HCT116 (cell line): ENCODE measurements at places on chromosomes 4 and X.

DNA sequence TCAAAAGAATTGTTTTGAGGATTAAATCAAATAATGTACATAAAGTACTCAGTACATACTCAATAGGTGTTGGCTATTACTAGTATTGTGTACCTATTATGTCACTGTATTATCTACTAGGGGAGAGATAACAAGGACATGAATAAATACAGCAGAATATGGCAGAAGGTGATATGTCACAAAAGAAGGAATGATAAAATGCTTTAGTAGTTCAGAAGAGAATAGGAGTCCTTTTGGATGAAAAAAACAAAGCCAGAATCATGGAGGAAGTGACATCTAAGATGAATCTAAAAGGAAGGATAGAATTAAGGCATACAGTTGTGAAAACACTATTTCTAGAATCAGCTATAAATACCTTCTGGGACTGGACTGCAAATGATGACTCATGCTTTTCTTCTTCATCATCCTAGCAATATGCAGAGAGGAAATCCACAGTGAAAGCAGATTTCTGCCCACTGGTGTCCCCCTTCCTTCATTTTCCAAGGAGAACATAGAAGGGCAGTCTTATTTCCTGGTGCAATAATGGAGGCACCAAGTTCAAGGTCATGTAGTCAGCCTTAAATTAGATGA is 98.7 kb downstream of the GLUD2 start:
- DNase-seq, result no peak

DNA sequence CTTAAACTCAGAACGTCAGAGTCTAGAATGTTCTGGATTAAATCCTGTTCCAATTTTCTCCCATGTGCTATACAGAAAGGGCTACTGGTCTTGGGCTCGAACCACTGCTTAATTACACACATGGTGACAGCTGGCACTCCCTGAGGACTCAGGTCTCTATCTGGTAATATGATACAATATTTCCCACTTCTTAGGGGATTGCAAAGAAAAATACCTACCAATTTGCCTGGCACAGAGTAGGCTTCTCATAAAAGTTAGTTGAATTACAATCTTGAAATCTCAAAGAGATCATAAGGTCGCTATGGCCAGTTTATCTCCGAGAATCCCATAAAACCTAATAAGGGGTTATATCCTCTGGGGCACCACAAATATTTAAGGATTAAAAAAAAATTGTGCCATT is 8.6 kb downstream of the GPM6B start:
- DNase-seq, result no peak

DNA sequence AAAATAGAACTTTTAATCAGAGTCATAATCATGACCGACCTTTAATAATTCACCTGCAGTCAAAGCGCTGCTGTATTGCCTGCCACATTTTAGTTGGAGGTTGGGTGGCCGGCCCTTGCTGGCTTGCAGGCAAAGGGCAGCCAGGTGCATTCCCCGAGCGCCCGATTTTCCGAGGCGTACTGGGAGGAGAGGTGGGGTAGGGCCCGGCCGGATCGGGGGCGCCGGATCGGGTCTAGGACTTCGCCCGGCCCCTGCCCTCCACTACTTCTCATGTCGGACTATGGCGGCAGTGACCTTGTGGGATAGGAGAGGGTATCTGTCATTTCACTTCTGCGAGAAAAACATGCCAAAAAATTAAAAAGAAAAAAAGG is 2.5 kb upstream of the RS1 start:
- DNase-seq, result no peak

- no peak for DNase-seq
Measured at GRCh38 chr4:72893354-72894066, 176.0 kb downstream of the COX18 start.

- DNase-seq, result no peak
Measured at GRCh38 chrX:138849521-138849920, 138.0 kb upstream of the FGF13 start.

DNA sequence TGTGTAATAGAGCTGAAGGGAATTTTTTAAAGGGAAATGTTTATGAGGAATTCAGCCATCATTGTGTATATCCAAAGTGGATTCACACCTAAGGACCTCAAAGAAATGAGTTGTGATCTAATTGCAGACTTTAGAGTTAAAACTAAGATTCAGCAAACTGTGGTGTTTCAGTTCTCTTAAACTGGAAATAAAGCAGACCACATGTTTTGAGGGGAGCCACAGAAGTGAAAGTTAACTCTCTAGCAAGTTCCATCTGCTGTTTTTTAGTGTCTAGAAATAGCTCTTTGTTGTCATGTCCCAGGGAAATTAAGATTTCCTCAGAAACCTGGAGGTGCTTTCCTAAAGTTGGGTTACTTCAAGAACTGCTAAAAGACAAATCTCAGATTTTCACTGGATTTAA is 97.3 kb upstream of the DDX3X start:
- no peak for DNase-seq

DNA sequence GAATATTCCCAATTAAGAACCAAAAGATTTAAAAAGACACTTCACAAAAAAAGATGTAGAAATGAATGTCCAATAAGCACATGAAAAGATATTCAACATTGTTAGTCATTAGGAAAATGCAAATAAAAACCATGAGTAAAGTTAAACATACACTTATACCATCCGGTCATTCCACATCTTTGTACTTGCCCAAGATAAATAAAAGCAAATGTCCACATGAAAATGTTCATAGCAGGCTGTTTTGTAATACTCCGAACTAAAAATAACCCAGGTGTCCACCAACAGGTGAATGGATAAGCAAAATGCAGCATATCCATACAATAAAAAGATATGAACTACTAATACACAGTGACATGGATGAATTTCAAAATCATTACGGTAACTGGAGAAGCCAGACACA is 28.6 kb upstream of the ZCCHC4 start:
- no peak for DNase-seq

DNA sequence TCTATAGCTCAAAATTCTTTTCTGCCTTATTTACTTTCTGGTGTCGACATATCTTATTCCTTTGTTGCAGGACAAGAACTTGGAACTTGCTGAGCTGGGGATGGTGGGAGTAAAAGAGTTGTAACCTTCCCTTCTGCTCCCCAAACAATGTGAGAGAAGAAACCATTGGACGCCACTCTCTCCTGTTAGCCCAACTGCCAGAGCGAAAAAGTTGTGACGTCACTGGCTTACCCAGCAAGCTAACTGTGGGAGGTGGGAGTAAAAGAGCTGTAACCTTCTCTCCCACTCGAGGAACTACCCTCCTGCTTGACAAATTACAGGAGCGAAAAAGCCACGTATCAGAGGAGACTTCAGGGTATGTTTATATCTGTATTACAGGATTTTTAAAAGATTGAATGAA is 90.0 kb upstream of the PCDH10 start:
- no peak for DNase-seq

- DNase-seq, result no peak
Measured at GRCh38 chr4:104906276-104906675, 240.4 kb upstream of the TET2 start.

DNA sequence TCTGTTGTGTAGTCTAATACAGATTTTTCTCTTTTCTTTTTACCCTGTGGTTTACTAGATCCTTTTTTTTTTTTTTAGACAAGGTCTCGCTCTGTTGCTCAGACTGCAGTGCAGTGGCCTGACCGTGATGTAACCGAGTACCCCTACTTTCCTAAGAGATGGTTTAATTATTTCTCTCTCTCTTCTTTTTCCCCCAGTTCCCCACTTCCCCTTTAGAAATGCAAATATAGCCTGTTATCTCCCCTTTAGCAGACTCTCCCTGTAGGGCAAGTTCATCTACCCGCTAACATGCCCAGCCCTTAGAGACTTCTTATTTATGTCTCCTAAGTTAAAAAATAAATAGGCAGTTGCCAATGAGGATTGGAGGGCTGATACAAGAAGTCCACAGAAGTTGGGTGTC is 4.5 kb downstream of the SNX25 start:
- DNase-seq, result no peak
